AML-193 (cell line): ENCODE measurements at places on chromosomes 4 and X.

DNA sequence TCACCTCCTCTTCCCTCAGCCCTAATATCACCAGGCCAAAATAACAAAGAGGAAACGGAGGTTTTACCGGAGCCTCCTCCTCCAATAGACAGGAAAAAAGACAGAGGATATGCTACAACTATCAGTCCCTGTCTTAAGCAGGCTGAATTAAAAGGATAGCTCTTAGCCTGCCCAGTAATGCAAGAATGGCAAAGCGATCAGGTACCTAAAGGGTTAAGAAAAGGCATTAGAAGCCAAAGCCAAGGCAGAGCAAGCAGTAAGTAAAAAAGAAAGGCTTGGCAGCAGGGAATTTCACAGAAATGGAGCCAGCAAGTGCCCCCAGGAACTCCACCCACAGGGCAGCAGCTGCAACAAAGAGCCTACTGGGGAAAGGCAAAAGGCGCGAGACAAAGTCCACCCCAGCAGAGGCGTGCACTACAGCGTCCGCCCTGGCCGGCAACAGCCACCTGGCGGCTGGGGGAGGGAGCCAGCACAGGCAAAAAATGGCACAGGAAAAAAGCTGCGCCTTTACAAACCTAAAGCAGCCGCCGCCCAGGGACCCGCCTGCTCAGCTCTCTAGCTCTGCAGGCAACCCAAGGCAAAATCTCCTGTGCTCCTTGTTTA lies 220.6 kb upstream of the ZC4H2 start:
- DNase-seq: no peak

DNA sequence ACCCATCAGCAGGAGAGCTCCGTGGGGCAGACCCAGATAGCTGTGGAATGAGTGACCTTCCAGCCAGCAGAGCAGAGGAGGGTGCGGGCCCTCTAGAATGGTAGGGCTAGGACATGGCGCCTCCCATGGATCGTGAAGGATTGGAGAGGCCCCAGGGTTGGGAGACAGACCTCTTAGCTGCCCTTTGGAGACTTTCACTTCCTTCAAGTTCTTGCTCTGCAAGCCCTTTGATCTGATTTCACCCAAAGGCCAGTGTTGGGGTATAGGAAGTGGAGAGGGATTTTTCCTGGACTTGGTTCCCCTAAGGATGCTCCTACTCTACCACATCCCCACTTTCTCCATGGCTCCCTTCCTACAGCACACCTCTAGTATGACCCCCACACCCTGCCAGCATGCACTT lies 3.0 kb downstream of the SASH3 start:
- no peak for DNase-seq

DNA sequence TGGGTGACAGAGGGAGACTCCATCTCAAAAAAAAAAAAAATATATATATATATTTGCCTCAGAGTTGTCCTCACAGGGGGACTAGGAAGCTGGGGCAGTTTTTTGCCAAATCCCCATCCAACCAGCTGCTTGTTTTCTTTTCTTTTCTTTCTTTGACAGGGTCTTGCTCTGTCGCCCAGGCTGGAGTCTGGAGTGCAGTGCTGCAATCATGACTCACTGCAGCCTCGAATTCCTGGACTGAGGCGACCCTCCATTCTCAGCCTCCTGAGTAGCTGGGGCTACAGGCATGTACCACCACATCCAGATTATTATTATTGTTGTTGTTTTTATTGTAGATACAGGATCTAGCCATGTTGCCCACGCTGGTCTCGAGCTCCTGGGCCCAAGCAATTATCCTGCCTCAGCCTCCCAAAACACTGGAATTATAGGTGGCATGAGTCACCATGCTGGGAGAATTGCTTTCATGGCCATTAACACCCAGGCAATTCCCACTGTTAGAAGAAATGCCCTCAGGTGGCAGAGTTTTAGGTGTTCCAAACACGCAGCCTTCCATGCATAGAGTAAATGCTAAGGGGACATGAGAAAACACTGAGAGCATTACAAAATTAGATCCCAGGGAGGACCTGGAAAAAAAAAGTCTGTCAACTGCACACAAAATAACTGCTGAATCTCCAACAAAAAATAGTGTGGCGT lies 98.0 kb downstream of the ARHGAP6 start:
- no peak for DNase-seq

DNA sequence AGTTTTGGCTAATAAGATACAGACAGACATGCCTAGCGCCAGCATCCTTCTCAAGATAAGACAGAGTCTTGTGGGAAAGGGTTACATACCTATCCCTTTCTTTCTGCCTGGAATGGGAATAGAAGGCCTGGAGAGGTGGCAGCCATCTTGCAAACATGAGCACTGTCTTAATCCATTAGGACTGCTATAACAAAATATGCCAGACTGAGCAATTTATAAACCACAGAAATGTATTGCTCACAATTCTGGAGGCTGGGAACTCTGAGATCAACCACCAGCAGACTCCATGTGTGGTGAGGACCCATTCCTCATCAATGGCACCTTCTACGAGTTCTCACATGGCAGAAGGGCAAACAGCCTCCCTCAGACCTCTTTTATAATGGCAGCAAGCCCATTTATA lies 26.5 kb upstream of the NEIL3 start:
- DNase-seq: no peak

DNA sequence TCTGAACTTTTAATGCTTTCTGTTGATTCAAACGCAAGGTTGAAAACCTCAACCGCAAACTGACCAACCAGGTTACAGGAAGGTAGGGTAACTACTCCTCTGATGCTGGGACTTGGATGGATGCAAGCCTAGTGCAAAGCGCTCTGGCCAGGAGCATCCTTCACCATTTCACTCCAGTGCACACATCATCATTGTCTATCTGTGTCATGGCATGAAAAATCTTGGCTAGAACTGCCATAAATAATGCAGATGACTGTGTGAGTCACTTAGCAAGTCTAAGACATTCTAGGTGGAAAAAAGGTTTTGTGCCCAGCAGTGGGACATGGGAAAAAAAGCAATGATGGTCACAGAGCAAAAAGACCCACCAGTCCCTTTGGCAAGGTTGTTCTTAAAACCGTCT lies 10.9 kb downstream of the ADGRA3 start:
- no peak for DNase-seq

DNA sequence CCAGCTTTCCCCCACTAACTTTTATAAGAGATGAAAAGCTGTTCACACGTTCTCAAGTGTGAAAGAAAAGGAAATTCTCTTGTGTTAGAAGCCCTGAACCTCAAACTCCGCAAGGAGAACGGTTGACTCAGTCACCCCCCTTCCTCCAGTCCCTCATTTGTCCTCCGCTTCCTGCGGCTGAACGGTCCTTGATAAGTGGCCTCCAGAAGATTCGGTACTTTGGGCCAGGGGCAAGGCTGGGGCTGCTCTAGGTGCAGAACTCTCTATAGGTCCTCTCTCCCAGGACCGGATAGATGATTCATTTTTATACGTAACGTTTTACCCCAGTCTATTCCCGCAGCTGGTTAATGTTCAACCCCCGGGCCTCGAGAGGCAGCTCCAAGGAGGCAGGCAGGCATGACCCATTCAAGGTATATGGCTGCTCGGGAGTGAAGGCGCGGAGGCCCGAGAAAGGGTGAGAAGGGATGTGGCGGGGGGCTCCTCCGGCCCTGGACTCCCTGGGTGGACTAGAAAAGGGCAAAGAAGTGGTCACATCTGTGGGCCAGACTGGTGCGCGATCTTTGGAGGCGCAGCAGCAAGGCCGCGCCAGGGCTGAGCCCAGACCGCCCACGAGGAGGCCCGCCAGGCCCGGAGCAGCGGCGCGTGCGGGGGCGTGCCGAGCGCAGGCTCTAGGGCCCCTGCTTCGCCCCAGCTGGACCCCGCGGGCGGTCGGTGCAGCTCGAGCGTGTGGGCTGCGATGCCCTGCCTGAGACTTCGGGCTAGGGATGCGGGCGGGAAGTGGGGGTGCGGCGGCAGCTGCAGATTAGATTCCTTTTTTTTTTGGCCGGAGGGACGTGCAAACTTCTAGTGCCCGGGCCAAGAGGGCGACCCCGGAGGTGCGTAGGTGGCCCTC lies 11.7 kb downstream of the PITX2 start:
- DNase-seq: no peak

DNA sequence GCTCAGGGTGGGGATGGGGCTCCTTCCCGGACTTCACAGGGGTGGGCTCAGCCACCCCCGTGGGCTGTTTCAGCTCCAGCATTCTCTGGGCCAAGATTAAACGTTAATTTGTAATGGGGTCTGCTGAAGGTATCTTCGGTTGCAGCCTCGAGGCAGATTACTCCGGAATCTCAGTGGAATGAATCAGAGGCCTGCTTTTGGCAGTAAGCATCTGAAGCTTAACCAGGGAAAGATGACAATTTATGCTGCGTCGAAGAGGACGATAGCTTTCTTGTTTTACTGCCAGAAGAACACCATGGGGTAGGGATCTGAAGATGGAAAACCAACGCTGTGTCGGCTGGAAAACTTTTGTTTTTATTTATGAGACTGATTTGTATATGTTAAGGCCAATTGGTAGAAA lies 129.2 kb upstream of the MSX1 start:
- DNase-seq: no peak

DNA sequence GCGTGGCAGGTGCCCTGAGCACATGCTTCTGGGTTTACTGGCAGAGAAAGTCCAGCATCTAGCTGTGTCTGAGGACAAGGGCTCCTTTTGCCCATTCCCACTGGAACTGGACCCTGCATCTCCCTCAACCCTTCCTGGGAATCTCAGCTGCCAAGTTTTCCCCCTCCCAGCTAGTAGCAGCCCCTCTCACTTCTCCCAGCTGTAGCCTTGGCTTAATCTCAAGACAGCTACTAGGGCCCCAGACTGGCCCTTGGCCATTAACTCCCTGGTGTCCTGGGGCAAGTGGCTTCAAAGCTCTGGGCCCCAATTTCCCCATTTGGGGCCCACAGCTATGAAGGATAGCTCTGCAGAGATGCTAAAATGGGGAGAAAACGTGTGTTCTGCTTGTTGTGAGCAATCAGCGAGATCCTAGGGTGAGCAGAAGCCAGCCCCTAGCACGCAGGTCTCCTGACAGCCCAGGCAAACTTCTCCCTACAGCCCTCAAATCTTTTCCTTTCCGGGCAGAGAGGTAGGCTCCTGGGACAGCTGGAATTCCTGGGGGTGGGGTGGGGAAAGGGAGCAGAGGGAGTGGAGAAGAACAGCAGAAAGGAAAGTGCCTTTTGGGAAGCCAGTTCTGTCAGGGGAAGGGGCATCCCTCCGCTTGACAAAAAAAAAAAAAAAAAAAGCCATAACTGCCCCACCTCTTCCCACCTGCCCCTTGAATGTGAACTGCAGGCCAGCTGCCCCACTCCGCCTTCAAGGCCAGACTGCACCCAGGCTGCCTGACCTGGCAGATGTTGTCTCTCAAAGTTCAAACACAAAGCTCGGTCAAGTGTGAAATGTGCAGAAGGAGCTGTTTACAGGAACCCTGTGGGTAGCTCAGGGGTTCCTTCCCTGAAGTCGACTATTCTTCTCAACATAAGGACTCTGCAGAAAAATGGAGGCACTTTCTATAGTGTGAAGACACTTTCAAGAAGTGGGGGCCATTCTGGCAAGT lies 16.6 kb downstream of the FGD1 start:
- no peak for DNase-seq

DNA sequence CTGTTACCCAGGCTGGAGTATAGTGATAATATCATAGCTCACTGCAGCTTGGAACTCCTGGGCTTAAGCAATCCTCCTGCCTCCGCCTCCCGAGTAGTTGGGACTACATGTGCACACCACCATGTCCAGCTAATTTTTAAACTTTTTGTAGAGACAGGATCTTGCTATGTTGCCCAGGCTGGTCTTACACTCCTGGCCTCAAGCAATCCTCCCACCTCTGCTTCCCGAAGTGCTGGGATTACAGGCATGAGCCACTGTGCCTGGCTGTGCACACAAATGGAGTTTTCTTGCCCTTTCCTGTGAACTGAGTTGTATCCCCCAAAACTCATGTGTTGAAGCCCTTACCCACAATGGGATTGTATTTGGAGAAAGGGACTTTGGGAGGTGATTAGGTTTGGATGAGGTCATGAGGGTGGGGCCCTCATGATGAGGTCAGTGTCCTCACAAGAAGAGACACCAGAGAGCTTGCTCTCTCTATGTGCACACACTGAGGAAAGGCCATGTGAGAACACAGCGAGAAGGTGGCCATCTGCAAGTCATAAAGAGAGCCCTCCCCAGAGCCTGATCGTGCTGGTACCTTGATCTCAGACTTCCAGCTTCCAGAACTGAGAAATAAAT lies 40.1 kb downstream of the DDX3X start:
- no peak for DNase-seq

- no peak for DNase-seq
Observed at GRCh38 chr4:180407275-180407885, 1835.8 kb upstream of the TENM3 start.

- no peak for DNase-seq
Observed at GRCh38 chr4:74111306-74111975, 12.4 kb upstream of the CXCL2 start.

- DNase-seq: no peak
Observed at GRCh38 chrX:101530944-101531343, 19.4 kb upstream of the ARMCX1 start.

DNA sequence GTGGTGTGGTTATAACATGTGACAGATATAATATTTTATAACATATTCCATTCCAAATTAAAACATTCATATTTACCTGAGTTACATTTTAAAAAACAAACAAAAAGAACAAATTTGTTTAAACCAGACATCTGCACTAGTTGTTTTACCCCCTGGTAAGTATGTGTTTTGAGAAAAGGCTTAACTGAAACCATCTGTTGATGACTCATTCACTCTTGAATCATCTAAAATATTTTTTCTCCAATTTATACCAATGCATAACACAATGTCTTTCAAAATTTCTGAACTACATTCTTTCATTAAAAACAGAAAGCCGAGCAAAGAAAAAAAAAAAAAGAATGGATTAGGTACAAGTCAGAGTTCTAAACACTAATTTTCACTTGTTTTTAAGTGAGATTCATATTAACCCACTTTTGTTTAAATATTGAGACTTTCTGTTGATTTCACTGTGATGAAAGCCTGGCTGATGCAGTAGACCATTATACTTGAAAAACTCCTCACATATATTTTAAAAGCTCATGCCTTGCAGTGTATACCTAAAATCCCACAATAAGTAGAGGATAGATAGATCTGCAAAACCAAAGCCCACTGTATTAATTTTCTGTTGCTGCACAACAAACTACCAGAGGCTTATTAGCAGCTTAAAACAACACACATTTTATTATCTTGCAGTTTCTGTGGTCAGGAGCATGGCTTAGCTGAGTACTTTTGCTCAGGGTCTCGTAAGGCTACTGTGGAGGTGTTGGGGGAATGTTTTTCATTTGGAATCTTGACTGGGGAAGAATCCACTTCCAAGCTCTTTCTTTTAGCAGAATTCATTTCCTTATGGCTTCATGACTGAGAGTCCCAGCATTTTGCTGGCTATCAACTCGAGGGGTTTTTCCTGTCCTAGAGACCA lies 221.5 kb downstream of the PCDH18 start:
- DNase-seq: no peak

GRCh38 chr4:52371841-52372240 lies 287.3 kb downstream of the USP46 start:
- no peak for DNase-seq

GRCh38 chr4:122053186-122053585 lies 98.9 kb upstream of the BLTP1 start:
- DNase-seq: no peak
